ENCODE measurements at places on chromosomes 13 and 19.

- DNase-seq, result no peak
These were observed 238.8 kb upstream of the PCDH20 start for GRCh38 chr13:61654481-61654880.

GRCh38 chr19:32322541-32322940 is 22.9 kb upstream of the ZNF507 start:
- no peak for DNase-seq

- DNase-seq, result no peak
These were observed 14.5 kb upstream of the CERS4 start for GRCh38 chr19:8194528-8195267.

DNA sequence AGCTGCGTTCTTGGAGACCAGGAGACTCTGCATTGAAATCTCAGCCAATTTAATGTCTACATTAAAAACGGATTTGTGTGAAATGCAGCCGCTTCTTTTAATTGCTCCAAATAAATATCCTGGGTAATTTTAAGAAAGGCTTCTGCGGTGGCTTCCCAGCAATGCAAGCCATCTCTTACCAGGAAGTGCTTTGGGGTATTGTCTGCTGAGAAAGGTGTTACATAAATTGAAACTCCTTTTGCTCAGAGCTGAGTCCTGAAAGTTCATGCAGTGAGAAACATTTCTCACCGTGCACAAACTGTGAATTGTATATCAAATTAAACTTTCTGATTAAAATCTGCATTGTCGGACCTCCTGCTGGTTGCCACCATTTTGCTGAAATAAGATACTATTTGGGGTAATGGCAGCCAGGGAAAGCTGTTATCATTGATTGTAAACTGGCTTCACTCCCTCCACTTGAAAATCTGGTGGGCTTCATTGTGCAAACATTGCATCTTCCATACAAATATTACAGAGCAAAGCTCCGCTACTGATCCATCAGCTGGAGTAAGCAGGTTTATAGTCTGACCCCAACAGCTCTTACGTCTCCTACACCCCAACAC is 59.5 kb downstream of the ZIC5 start:
- no peak for DNase-seq

GRCh38 chr19:41896581-41896942 is 13.6 kb downstream of the ARHGEF1 start:
- no peak for DNase-seq

- DNase-seq, result no peak
These were observed 20.3 kb upstream of the GAS6 start for GRCh38 chr13:113883921-113884804.
